ENCODE measurements at places on chromosomes 5 and 9.

DNA sequence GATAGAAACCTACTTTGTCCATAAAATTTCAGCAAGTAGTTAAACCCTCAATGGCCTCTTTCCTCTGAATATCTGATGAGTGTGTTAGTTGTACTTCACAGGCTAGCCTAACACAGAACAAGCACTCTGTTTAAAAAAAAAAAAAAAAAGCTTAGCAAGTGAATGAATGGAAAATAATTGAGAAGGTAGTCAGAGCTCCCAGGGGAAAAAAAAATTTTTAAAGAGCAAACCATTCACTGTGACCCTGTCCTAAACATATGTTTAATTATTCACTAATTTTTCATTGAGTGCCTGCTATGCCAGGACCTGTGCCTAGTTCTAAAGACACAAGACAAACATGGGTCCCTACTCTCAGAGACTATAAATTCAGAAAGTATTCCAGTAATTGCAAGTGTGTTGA lies 69.3 kb downstream of the SH3RF2 start:
- DNase-seq = no peak

DNA sequence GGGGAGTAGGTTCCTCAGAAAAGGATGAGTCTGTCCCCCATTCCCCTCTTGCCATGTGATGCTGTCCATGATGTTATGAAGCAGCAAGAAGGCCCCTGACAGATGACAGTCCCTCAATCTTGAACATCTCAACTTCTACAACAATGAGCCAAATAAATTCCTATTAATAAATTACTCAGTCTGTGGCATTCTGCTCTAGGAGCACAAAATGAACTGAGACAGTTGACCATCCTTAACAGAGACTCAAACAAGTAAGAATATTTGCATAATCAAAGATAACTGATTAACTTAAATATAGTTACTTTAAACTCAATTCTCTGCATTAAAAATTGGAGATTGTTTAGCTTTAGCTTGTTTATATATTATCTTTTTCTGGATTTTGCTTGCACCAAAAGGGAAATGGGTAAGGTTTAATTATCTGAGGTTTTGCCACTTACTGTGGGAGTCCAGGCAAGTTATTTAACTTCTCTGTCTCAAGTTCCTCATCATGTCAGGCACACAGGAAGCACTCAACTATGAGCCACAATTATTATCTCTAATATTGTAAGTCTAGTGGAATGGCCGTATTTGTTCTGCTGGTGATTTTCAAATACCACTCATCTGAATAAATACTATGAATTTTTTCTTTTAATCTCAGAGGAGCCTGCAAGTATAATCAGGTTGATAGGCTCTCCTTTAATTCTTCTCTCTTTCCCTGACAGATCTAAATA lies 162.9 kb downstream of the TSSK1B start:
- no peak for DNase-seq

DNA sequence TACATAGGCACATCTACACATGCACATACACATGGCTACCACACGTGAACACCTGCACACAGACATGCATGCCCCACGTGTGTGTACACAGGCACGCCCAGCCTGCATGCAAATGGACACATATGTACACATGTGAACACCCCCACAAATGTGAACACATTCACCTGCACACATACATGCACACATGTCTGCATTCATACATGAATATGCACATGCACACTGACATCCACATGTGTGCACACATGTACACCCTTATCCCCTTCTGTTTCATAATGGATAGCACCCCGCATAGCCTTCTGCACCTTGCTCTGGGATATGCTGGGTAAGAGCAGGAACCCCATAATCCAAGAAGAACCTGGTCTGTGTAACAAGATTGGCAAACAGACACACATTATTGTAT lies 66.2 kb downstream of the WNK2 start:
- no peak for DNase-seq

DNA sequence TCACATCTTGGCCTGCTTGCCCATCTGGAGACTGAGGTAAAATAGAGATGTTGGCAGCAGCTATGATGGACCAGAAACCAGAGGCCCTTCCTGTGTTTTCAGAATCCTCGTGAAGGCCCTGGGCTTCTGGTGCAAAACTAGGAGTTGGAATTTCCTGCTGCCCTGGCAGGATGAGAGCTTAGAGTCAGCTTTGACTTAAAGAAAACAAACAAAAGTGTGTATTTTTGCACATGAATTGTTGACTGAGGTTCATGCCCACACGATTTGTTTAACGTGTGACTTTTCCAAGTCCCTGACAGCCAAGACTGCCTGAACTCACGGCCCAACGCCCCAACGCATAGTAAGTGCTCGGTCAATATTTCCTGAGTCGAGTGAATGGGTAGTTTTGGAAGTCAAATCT lies 303.1 kb downstream of the MLLT3 start:
- DNase-seq = no peak

DNA sequence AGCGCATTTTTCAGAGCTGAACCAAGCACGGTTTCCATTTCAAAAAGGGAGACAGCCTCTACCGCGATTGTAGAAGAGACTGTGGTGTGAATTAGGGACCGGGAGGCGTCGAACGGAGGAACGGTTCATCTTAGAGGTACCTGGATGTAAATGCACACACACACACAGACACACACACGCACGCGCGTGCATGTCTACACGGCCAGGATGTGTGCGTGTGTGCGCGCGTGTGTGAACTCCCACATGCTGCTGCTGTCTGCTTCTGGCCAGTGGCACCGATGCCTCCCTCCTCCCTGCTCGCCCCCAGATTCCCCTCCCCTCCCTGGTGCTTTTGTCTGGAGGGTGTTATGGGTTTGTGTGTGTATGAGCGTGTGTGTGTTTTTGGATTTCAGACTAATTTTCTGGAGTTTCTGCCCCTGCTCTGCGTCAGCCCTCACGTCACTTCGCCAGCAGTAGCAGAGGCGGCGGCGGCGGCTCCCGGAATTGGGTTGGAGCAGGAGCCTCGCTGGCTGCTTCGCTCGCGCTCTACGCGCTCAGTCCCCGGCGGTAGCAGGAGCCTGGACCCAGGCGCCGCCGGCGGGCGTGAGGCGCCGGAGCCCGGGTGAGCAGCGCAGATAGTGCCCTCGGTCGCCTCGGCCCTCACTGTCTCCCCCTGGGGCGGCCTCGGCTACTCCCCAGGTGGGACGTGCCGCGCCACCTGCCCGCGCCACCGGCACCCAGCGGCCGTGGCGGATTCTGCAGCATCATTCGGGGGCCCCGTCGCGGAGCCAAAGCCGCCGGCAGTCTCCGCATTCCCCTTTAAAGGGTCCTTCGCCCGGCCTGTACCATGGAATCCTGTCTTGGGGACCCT lies at the start of gene NTRK2:
NTRK2 (plus strand) TSS at position 442 of the 850 bp plus-strand sequence. CDS start 1,020 bp downstream, outside the sequence.
- no peak for DNase-seq

DNA sequence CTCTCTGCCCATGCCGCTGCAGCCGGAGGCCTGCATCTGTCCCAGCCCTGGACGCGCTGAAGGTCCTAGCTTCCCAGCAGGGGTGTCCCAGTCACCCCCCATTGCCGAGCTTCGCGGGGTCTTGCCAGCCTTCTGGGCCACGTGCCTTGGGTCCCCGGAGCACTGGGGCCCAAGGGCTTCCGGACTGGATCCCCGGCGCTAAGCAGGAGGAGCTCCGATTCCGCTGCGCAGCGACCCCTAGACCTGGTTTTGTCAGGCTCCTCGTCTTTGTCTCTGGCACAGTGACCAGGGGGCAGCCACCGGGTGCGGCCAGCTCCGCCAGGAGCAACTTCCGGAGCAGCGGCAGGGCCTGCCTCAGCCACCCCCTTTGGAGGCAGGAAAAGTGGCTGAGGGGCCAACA lies 3.3 kb upstream of the IRX1 start:
- no peak for DNase-seq

- no peak for DNase-seq
These were observed 228.9 kb upstream of the IRX4 start for GRCh38 chr5:2111569-2112105.

DNA sequence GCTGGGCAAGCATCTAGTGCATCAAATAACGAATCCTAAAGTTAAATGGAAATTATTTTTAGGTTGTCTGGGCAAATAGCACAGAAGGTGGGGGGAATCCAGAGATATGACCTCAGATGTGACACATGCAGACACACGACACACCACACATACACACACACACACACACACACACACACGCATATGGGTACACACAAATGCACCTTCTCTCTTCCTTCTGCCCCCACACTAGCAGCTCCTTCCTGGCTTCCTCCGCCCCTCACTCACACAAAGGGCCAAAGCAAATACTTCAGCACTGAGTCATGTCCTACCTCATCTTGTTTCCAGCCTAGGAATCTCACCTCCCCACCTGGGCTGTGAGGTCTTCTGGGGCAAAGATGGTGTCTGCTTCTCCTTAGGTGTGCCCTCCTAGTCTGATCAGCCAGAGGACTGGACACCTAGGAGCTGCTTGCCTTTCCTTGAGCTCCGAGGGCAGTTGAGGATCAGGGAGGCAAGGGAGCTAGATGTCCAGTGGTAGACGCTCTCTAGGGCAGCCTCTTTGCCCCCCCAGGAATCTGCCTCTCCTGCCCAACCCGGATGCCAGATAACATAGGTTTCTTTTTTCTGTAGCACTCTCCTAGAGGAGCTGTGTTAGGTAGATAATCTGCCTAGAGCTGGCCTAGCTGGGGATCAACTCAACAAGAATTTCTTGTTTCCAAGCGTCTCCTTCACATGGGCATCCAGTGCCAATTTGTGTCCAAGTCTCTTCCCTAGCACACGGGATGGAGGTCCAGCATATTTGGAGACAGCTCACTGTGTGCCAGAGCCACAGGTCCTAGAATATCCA lies 14.3 kb upstream of the JADE2 start:
- DNase-seq = peak; percentile 89
